Cortex of kidney (tissue), 1 donor: ENCODE measurements at places on chromosomes 12 and 14.

- DNase-seq: no peak
Measured at GRCh38 chr14:58118097-58118815, 33.8 kb downstream of the ARMH4 start.

DNA sequence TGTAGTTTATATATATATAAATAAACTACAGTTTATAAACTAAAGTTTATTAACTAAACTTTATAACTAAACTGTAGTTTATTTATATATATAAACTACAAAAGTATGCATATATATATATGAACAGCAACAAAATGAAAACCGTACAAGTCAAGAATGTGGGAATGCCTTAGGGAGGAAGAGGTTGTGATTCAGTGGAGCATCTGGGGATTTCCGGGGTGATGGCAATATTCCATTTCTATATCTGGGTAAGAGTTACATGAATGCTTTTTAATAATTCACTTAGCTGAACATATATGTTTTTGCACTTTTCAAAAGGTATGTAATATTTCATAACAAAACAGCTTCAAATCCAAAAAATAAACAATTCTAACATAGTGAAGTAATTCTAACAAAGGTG is 30.1 kb upstream of the CAND1 start:
- no peak for DNase-seq

DNA sequence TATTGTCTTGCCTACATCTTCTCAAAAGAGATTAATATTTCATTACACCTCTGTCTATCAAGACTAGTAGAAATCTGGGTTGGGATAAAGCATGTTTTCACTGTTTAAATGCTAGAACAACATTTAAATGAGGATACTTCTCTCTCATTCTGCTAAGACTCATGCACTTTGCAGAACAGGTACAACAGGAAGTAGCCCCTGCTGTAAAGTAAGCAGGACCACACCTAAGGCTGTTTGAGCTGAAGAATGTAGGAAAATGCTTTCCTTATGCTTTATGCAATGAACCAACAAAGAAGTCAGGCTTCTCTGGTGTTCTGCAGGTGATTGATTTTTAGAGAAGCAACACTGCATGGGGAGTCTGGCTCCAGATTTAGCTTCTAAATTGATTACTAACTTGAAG is 89.4 kb downstream of the PAX9 start:
- DNase-seq: no peak

- DNase-seq: no peak
Measured at GRCh38 chr12:26126340-26127284, 1.8 kb upstream of the BHLHE41 start.

GRCh38 chr14:103319422-103319821 is 14.6 kb upstream of the EIF5 start:
- DNase-seq: no peak

- no peak for DNase-seq
Measured at GRCh38 chr14:91339671-91340369, 77.8 kb downstream of the CCDC88C start.

DNA sequence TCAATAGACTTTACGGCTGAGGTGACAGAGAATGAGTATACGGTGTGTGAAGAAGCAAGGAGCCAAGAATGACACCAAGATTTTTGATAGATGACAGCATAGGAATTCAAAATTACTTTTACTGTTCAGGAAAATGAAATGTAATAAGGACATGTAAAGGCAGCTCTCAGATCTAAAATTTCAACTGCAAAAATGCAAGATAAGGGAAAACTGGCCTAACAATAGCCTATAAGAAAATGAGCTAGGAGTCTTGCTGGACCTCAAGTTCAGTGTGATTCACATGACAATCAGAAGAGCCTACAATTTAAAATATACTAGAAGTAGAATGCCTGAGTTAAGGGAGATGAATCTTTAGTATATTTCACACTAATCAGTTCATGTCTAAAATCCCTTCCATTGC is 102.0 kb downstream of the RPS29 start:
- DNase-seq: no peak

GRCh38 chr12:32158525-32158924 is 51.9 kb downstream of the BICD1 start:
- DNase-seq: no peak

GRCh38 chr12:54082397-54082892 is 28.8 kb downstream of the HOXC4 start:
- DNase-seq: no peak

GRCh38 chr14:34851395-34851794 is 23.8 kb downstream of the BAZ1A start:
- no peak for DNase-seq

DNA sequence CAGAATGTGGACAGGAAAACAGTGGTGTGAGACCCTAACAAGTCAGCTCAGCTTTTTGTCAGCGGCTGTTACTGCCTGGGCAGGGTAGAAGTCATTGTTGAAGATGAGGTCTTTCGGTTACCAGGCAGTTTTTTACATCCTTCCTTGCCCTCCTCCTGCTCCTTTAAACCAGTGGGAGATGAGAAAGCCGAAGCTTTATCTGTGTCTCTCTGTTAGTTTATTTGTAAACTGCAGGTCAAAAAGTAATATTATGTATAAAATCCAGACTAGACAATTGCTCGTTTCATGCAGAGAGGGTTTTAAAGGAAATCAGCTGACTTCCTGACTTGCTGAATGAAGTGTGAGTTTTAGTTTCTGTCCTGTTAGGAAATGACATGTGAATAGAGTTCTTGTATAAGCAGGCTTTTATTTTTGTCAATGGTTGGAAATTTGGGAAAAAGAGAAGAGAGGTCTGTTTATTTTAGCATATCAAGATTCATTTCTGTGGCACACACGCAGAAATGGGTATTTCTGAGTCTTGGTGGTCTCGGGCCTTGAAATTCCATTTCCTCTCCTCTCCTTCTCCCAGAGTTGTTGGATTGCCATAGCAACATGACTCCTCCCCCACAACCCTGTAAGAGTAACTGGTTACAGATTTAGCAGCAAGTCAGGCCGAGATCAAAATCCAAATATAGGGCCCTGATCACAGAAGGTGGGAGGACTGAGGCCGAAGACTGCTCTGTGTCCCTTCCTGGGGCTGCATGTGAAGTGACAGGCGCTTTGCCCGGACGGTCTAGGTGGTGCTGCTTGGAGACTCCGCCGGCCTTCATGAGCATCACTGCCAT is 60.8 kb downstream of the SAMD4A start:
- DNase-seq: no peak

DNA sequence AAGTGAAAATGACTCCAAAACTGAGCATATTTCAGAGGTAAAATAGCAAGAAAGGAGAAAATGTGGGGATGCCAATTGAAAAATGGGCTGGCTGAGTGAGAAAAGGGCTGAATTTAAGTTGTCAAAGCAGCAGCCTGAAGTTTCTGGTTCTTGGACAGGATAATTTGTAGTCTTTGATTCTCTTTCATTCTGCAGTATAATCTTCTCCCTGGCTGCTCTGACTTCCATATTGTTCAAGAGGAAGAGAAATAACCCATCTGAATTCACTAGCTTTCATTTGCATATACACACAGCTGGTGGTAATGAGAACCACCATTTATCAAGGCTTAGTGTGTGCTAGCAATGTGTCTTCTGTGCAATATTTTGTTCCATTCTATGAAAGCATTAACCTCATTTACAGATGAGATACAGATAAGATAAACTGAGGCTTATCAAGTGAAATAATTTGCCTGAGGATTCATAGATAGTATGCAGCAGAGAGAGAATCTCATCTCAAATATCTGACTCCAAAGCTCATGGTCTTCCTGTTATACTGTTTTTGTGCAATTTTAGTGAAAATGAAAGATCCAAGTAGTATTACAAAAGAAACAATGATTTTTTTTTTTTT is 184.2 kb downstream of the TMTC2 start:
- DNase-seq: no peak

DNA sequence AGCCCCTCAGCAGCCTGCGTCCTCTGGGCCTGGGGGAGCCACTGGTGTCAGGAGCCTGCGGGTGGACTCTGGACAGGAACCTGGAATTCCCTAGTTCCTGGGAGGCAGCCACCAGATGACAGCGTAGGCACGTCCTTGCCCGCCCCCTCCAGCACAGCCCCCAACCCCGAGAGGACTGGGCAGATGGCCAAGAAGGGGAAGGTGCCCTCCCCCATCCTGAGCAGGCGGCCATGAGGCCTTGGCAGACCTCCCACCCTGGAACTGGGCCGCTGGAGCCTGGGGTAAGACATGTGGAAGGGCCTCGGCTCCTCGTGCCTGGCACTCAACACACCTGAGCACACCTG is 60.4 kb upstream of the FBRSL1 start:
- no peak for DNase-seq

DNA sequence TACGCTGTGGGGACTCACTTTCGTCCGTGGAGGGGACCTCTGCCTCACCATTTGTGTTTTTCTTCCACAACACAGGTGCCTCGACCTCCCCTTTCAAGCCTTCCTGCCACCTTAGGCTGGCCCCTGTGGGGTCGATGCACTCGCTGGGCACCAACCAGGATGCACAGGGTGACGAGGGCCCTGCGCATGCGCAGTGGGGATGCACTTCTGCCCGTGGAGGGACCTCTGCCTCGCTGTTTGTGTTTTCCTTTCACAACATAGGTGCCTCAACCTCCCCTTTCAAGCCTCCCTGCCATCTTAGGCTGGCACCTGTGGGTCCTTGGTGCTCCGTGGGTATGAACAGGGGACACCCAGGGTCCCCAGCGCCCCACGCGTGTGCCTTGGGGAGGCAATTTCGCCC is 356.8 kb downstream of the ALG10 start:
- no peak for DNase-seq

GRCh38 chr12:106392759-106393158 is 35.2 kb downstream of the POLR3B start:
- no peak for DNase-seq

- DNase-seq: no peak
Measured at GRCh38 chr14:25630447-25630846, 580.5 kb upstream of the STXBP6 start.

DNA sequence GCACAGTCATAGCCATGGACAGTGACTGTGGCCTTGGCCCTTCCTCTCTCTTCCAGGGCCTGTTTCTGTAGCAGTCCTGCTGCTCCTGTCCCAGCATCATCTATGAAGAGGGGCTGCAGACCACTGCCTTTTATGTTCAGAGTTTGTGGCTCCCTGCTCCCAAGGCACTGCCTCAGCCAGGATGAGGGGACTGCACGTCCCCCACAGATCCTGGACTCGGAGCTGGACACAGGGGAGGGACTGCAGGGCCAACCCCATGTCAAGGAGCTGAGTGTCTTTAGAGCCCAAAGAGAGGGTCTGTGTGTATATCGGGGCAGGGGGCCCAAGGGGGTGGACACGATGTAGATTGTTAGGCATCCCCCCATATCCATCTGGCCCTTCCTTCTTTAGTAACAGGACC is 60.6 kb upstream of the DIO3 start:
- DNase-seq: no peak

- DNase-seq: no peak
Measured at GRCh38 chr14:101855958-101856357, 94.4 kb downstream of the PPP2R5C start.

DNA sequence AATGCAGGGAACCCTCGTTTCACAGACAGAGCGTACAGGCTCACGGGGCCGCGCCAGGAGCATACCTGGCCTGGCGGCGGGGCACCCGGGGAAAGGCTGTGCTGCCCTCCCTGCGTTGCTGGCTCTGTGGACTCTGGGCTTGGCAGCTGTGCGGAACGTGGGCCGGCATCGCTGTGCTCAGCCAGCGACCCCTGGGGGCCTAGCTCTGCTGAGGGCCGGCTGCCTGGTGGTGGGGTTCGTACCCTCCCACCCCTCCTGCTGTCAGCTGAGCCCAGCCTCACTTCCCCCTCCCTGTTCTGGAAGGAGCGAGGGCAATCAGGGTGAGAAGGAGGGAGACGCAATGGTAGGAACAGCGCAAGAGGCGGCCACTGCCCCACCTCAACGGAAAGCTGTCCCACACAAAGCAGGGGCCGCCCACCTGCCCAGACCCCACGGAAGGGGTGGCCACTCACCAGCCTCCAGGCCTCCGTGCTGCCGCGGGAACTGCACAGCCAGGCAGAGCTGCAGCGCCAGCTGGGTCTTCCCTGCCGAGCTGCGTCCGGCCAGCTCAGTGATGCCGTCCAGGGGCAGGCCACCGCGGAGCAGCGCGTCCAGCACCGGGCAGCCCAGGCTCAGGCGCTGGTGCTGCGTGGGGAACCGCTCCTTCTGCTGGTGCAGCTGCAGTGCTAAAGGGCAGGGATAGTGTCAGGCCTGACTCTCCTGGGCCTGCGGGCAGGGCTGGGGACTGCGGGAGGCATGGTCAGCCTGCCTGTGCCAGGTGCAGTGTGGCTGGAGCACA is 8.5 kb downstream of the XRCC3 start:
- no peak for DNase-seq

GRCh38 chr12:84874825-84875139 is 37.8 kb downstream of the SLC6A15 start:
- no peak for DNase-seq

- DNase-seq: no peak
Measured at GRCh38 chr14:71701990-71702389, 230.2 kb upstream of the RGS6 start.

- DNase-seq: no peak
Measured at GRCh38 chr14:34259996-34260395, 202.0 kb downstream of the SPTSSA start.

DNA sequence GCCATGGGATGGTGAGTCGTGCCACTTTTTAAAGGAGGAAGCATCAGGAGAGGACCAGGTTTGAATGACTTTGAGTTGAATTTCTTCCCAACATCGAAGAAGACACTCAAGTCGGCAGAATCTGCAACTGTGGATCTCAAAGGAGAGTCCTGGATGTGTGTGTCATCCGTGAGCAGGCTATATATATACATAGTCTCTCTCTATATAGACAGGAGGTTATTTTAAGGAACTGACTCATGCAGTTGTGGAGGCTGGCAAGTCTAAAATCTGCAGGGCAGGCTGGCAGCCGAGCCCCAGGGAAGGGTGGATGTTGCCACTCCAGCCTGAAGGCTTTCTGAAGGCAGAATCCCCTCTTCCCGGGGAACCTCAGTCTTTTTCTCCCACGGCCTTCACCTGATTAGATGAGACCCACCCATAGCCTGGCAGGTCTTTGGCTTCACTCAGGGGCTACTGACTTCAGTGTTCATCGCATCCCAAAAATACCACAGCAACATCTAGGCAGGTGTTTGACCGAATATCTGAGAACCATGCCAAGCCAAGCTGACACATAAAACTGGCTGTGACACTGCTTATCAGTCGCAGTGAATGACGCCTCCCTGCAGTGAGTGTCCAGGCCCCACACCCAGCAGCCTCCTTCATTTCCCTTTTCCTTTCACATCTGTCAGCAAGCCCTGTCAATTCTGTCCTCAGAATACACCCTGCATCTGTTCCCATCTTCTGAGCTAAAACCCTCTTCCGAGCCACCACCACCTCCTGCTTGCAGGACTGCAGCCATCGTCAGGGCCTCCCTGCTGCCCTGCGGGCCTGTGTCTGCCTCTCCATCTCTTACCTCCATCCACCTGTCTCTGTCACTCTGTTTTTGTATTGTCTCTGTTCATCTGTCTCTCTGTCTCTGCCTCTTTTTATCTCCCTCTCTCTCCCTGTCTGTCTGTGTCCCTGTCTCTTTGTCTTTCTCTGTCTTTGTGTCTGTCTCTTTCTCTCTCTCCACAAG is 54.0 kb downstream of the ZNF664 start:
- DNase-seq: no peak

GRCh38 chr14:73591690-73592449 is at the start of gene ACOT4:
ACOT4 (plus strand) TSS chr14:73591873; CDS start chr14:73591960, 87 bp downstream.
- DNase-seq: no peak

- DNase-seq: no peak
Measured at GRCh38 chr14:22213120-22213519, 375.9 kb downstream of the DAD1 start.

GRCh38 chr12:121034616-121035305 is 4.3 kb downstream of the OASL start:
- DNase-seq: no peak

GRCh38 chr14:105700622-105701288 is 174.4 kb downstream of the TMEM121 start:
- DNase-seq: no peak

GRCh38 chr14:91997492-91997891 is 42.4 kb downstream of the TRIP11 start:
- DNase-seq: no peak

- no peak for DNase-seq
Measured at GRCh38 chr12:20547816-20548575, 147.1 kb upstream of the SLCO1C1 start.
